RWPE1 (cell line): ENCODE measurements at places on chromosomes 12 and 14.

GRCh38 chr12:25054783-25055144, 105.9 kb upstream of the BCAT1 start:
- DNase-seq, result peak; percentile 25

- no peak for DNase-seq
These were observed 8.4 kb downstream of the SYNDIG1L start for GRCh38 chr14:74417611-74418010.

GRCh38 chr12:30417697-30418231, 277.9 kb downstream of the IPO8 start:
- peak; percentile 88 for DNase-seq

- no peak for DNase-seq
These were observed 259.3 kb downstream of the ADAMTS20 start for GRCh38 chr12:43292699-43293098.

DNA sequence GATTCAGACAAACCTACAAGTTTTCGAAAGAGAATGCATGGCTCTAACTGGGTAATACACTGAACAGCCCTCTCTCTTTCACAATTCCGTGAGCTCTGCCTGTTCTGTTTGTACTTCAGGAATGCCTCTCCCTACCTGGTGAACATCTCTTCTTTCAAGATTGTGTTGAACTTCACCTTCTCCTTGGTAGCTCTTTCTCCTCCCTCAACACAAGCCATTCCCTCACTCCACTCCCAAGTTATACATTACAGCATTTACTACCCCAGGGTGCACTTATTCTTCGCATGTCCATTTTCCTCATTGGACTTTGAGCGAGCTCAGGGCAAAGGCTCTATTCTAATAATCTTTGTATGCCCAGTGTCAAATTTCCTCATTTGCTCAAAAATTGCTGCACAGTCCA, 28.3 kb downstream of the NRDE2 start:
- DNase-seq, result no peak

GRCh38 chr12:131622422-131622955, 88.4 kb upstream of the SFSWAP start:
- DNase-seq, result no peak

- no peak for DNase-seq
These were observed 96.8 kb downstream of the IPO8 start for GRCh38 chr12:30598889-30599288.

DNA sequence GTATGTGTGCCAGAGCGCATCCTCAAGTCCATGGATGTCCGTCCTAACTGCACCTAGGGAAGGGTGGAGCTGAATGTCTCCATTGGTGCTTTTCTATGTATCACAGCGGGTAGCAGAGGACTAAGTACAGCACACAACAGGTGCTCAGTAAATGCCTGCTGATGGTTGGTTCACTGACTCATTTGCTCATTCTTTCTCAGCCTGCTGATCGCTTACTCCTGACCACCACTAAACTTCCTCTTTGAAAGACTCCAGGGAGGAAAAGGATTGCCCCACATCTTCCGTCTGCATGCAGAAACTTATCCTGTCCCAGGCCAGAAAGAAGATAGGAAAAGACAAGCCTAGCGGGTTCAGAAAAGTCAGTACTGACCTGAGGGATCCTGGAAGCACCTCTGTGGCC, 66.3 kb downstream of the B4GALNT3 start:
- DNase-seq, result no peak

DNA sequence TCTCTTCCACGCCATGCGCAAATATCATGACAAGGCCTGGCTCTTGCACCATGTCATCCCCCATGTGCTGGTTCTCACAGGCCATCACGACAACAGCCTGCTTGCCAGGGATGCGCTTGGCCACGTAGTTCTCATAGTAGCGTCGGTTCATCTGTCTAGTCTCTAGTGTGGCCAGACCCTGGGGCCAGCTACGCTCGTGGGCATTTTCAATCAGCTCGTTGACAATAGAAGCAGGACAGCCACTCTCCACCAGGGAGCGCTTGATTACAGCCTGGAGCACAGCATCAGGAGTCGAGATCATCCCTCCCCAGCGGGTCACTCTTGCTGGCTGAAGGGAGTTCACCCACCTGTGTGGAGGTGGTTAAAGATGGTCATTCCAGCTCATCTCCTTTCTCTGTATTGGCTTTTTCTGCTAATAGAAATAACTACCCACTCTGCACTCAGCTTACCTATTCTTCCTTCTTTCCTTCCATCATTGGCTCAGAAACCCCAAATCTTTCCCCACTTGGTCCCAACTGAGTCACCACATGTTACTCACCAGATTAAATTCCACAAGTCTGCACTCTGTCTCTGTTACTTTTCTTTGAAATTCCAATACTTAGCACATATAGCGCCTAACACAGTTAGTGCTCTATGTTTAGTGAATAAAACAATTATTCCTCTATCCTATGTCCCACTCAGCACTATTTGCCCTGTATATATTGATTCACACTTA, 15.1 kb downstream of the RNF41 start:
- peak; percentile 36 for DNase-seq

DNA sequence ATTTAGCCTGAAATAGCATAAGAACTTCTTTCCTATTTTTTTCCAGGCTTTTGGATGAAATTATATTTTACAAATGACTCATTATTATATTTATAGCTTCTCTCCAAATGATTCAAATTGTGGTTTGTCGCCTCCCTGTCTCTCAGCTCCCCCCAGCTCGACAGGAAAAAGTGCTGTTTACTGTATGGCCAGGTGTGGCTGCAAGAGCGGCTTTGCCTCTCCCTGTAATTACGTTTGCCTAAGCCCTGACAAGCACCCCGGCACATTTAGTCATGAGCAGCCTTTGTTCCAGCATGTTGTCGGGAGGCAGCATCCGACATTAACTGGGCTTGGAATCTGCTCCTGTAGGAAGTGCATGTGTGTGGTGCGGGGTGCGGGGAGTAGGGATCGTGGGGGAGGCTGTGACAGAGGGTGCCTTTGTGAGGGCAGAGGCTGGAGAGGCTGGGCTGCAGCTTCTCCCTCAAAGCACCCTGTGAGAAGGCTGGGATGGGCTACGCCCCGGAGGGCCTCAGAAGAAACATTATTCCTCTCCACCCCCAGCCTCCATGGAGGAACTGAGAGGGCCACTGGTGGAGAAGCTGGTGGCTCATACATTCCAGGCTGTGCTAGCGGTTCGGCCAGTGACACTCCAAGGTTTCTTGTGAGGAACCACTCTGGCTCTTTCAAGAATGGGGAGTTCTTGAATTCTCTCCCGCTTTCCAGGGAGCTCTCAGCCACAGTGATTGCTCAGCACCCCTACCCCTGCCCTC, 42.1 kb upstream of the CTDSP2 start:
- peak; percentile 87 for DNase-seq

DNA sequence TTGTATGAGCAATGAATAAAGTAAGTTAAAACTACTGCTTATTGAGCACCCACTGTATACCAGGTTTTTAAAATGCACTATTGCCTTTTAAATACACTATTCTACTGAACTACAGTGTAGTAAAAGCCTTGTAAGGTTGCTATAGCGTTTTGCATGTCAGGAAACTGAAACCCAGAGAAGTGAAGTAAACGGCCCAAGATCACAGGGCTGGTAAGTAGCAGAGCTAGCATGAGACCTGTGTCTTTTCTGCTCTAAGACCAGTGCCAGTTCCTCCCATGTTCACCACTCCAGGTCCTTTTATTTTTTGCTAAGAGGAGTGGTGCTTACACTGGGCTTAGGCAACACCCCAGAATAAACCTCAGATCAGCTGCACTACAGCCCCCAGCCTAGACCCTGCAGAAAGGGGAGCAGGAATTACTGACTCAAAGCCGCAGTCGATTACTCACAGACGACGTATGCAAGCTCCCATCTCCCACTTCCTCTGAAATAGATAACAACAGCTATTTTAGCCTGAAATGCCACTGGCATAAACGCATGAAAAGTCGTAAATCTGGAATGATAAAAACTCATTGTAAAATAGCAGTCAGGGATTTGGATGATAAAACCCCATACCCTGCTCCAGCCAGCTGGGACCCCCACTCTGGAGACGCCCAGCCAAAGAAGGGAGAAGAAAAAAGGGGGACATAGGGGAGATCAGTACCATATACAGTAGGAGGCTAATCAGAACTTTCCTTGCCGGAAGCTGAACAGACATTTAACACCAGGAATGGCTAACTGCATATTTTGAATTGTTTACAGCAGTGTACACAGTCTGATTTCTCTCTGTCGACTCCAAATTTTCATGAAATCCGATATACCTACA, 108.3 kb downstream of the NUAK1 start:
- peak; percentile 62 for DNase-seq

DNA sequence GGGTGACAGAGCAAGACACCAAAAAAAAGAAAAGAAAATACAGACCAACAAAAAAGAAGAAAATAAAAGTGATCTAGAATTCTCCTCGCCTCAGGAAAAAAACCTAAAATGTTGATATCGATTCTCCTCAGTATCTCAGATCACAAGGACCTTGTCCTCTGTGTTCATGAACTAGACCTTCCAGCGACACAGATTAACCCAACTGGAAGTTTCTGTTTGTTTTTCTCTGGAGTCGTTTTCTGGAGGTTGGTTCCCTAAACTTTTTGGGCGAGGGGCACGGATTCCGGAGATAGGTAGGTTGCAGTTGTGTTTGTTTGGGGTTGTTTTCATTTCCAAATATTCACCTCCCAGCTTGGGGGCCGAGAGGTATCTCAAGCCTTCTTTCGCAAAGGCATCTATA, 559 bp upstream of the RFC5 start:
- no peak for DNase-seq

GRCh38 chr14:92719890-92720323, 28.5 kb downstream of the LGMN start:
- DNase-seq, result no peak

- DNase-seq, result no peak
These were observed 10.4 kb downstream of the ACACB start for GRCh38 chr12:109126784-109127183.

GRCh38 chr12:84247931-84248330, 664.7 kb downstream of the SLC6A15 start:
- no peak for DNase-seq

DNA sequence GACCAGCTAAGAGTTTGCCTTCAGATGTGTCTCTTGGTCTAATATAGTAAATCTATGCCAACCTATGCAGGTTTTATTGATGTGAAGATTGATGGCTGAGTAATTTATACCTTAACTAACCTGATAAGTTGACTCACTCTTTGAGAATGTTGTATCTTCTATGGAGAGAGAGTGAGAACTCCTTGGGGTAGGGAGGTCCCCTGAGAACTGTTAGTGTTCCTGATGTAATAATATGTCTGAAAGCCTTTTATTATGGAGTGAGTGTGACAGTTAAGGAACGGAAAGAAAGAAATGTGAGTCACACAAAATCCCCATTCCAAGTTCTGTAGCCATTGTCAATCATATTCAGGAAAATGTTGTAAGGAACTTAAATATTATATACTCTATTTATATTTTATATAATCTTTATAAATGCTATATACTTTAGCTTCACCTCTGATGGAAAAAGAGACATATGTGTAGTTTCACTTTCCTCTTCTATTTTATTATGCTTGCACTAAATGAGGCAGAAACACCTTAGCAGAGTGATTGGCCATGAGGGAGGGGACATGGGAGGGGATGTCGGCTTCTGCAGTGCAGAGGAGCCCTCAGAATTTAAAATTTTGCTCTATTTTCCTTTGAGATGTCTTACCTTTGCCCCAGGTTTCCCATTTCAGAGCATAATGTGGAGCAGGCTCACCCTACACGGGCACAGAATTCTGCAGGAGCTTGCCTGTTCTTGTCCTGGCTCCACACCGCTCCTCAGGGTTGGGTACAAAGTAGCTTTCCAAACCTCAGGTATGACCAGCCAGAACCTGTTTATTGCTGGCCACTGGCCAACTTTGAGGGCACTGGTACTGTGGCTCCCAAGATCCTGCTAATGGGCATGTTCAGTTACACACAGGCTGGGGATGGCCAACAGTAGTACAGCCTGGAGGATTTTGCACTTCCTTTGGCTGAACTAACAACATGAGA, 57.7 kb downstream of the ARF6 start:
- DNase-seq, result peak; percentile 82

DNA sequence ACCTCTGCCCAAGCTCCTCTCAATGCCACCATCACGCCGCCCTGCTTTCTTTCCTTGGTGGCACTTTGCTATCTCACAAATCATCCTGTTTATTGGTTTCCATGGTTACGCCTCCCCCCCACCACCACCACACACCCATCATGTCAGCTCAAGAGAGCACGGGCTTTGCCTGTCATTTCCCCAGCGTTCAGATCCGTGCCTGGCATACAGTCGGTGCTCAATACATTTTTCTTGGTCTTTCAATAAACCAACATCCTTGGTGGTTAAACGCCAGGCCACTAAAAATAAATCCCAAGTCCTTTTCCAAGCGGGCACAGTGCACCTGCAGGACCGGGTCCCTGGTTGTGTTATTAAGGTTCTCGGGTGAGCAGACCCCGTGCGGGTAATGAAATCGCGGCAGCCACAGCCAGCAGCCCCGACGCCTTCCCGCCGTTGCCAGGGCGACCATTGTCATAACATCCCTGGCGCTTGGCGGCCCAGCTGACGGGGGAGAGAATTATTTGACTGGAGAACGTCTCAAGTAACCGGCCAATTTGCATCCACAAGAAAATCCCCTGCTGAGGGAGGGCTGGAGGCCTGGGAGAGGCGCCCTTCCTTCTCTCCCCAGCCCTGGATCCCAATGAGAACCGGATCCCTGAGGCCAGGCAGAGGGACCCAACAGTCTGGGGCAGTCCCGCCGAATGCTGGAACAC, 92.9 kb downstream of the KSR2 start:
- DNase-seq, result no peak

DNA sequence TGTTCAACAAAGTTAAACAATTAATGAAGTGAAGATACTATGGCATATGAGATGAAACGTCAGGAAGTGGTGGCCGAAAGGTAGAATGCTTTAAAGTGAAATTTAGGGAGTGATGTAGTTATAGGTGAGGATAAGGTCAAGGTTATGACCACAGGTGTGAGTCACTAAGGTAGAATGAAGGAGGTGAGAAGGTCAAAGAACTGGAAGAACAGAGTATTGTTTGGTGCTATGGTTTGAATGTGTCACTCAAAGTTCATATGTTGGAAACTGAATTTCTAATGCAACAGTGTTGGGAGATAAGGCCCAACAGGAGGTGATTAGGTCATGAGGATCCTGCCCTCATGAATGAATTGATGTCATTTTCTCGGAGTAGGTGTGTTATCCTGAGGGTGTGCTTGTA, 293.6 kb downstream of the NELL2 start:
- no peak for DNase-seq

- no peak for DNase-seq
These were observed 233.5 kb upstream of the TMEM132C start for GRCh38 chr12:128033473-128033872.

- DNase-seq, result peak; percentile 70
These were observed at the start of gene PYGL for GRCh38 chr14:50943943-50944646. TSS of gene PYGL (minus strand) at chr14:50944483. CDS start at chr14:50944403, 80 bp downstream.

DNA sequence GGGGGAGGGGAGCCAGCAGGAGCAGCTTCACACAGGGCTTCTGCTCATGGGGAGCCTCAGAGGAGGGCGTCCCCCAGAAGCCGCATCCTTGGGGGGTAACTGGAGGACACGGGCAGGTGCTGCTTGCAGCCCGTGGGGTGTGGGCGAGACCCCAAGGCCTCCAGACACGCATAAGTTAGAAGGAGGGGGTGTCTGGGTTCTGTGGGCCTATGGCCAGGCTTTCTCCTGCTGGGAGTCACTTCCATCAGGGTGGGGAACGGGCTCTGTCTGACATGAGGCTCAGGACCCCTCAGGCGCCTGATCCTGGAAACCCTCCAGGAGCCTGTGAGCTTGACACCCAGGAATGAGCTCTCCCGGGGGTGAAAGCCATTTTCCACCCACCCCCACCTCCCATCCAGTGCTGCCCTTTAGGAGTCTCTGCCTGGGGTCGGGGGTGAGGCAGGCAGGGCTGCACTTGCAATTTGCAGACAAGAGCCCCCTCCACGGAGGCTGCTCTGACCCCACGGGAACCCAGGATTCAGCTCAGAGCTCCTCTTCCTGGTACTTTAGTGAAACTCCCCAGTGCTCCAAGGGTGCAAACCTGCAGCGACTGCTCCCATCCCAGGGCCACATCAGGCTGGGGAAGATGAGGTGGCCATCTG, 325.7 kb downstream of the ADGRD1 start:
- DNase-seq, result no peak
